ENCODE measurements at places on chromosomes 16 and 17. TPM values are rescaled to one million over a fixed set of nuclear protein-coding genes. Genes with fewer than 3 reads are reported as not detected.

KCNH6 gene
- not detected for total RNA-seq

OTOP2 gene
- total RNA-seq = not detected

DNA sequence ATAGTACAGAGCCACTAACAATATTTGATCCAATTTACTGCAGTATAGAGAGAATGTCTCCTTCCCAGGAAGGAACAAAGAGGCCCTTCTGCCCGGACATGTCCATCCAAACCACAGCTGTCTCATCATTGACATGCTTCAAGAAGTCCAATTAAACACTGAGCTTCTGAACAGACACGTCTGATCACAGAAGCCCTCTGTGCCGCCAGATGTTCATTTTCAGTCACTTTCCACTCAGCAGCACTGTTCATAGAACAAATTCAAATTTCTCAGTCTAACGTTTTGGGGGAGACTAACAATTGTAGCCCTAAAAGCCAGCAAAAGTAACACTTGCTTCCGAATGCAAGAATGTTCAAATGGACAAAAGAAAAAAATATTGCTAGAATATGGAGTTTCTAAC lies 15.3 kb downstream of the ZC3H7A start:
- DNase-seq = peak; percentile 76

DNA sequence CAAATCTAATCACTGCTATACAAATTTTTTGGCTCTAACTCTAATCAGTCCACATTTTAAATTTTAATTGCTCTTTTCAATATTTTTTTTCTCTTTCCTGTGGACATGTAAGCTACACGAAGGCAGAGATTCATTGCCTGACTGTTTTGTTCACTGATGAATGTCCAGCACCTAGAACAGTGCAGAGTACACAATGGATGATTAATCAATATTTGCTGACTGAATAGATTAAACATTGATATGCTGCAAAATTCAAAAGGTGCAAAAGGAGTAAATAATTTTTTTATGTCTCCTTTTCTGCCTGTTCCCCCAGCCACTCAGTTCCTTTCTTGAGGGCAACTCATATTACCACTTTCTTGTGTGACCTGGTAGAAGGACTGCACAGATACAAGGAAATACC lies 32.8 kb downstream of the SCNN1B start:
- DNase-seq = no peak

DNA sequence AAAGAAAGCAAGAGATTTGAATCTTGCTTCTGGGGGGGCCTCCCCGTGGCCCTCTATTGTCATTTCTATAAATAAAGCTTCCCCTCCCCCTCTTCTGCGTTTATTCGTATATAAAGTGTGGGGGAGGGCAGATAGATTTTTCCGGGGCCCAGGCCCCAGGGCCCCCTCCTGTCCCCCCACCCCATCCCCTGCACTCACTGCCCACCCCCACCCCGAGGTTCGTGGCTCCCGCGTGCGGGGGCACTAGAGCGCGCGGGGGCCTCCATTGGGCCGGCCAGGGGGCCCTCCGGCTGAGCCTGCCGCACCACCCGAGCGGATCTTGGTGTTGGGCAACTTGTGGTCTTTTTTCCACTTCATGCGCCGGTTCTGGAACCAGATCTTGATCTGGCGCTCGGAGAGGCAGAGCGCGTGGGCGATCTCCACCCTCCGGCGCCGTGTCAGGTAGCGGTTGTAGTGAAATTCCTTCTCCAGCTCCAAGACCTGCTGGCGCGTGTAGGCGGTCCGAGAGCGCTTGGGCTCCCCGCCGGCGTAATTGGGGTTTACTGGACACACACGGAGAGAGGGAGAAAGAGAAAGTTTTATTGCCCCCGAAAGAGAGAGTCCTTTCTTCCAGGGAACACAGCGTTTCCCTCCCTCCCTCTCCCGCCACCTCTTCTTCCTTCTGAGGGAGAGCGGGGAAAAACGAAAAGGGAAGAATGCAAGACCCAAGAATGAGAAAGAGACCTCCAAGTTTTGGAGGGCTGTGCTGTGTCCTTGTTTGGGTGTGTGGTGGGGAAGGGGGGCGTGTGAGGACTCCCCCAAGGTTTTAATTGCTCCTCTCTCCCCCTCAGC lies 1.5 kb downstream of the HOXB4 start:
- peak; percentile 68 for DNase-seq

DNA sequence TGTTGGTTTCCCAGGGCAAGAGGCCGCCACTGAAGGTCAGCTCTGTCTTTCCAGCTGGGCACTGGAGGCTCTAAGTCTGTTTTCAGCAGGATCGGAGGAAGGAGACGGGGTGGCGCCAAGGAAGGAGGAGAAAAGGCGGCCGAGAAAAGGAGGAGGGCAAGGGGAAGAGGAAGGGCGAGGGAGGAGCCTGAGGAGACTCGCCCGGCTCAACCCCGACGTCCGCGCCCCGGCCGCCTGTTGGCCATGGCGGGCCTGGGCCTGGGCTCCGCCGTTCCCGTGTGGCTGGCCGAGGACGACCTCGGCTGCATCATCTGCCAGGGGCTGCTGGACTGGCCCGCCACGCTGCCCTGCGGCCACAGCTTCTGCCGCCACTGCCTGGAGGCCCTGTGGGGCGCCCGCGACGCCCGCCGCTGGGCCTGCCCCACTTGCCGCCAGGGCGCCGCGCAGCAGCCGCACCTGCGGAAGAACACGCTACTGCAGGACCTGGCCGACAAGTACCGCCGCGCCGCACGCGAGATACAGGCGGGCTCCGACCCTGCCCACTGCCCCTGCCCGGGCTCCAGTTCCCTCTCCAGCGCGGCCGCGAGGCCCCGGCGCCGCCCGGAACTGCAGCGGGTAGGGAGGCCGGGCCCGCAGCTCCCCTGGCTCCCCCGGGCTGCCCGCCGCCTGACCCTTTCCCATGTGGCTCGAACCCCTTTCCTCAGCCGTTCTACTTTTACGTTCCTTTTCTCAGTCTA lies at the start of gene RNF135:
TSS of gene RNF135 (plus strand) at position 209 of the 737 bp plus-strand sequence. CDS start at position 244, 35 bp downstream.
- peak; percentile 89 for DNase-seq
